ENCODE measurements at places on chromosomes 1 and 21.

DNA sequence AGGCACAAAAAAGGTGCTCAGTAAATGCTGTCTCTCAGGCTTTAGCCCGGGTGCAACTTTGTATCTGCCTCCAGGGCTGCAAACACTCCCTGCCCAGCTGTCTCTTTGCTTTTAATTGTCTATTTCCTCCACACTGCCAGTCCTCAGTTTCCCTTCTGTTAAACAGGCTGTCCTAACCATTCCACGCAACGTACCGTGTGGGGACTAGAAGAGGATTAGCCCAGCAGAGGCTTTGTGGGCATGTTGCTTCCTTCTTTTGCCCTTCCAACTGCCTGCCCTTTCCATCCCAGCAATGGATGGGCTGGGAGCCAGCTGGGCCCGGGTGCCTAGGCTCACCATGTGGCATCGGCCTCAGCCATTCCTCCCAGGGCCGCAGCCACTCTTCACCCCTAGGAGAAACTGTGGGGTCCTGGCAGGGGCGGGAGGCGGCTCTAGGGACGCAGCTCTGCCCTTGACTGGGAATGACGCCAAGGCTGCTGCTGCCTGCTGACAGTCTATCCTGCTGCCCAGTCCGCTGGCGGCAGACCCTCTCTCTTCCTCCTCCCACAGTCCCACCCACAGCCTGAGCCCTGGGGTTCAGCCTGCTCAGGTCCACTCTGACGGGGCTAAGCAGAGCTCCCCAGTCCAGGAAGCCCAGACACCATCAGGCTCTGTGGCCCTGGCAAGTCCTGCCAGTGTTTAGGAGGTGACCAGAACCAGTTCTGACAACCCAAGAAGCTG, 40.6 kb upstream of the LRP8 start:
- DNase-seq: no peak

DNA sequence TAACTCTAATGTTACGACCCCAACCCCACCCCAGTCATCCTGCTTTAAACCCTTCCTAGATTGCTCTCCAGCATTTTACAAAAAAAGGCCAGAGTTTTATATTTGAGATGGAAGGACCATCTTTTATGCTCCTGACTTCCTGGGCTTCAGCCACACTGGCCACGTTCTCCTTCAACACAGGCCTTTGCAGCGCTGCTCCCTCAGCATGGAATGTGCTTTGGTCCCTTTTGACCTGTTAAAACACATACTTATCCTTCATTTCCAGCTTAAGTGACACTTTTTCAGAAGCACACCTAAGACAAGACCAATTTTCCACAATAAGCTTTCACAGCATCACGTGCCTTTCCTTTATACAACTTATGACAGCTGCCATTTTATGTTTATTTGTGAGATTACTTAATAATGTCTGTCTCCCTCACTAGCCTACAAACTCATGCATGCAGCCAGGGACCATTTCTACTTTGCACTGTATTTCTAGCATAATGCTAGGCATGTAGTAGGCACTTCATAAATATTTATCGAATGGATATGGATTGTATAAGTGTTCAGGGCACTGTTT, 34.5 kb downstream of the LHX9 start:
- DNase-seq: no peak

DNA sequence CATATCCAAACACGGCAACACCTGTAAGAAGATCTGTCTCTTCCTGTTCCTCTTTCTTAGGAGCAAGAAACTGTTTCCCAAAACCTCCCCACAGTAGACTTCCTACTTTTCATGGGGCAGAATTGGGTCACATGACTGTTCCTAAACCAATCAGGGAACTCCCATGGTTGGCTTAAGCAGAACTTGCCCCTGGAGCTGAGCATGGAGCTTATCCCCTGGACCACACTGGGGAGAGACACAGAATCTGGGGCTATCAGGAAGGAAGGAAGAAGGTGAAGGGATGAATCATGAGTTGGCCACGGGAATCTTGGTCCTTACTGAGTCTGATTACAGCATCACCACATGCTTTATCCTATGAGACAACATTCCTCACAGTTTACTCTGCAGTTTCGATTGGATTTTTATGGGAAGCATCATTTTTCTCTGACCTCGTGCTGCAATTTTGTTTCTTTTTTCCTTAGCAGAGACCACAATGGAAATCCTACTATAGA, 81.8 kb downstream of the CDC7 start:
- DNase-seq: no peak

DNA sequence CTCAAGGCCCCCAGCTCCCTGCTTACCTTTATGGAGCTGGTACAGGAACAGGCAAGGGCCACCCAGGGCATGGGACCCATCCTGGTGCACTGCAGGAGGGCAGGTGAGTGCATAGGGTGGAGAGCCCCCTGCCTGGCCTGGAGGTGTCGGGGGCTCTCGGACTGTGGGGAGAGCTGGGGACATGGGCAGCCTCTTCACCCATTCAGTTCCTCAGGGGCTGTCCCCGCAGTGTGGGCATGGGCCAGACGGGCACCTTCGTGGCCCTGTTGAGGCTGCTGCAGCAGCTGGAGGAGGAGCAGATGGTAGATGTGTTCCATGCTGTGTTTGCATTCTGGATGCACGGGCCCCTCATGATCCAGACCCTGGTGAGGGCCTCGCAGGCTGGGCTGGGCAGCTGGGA, 7.3 kb upstream of the LGR6 start:
- DNase-seq: no peak

- DNase-seq: no peak
These were observed 4.3 kb downstream of the CR1L start for GRCh38 chr1:207649210-207649753.

Data from T-helper 17 cell (primary cell).